ENCODE measurements at places on chromosomes 3 and 15.
A peak's percentile ranks its signal among the peaks of the same experiment; 100 is the strongest.

DNA sequence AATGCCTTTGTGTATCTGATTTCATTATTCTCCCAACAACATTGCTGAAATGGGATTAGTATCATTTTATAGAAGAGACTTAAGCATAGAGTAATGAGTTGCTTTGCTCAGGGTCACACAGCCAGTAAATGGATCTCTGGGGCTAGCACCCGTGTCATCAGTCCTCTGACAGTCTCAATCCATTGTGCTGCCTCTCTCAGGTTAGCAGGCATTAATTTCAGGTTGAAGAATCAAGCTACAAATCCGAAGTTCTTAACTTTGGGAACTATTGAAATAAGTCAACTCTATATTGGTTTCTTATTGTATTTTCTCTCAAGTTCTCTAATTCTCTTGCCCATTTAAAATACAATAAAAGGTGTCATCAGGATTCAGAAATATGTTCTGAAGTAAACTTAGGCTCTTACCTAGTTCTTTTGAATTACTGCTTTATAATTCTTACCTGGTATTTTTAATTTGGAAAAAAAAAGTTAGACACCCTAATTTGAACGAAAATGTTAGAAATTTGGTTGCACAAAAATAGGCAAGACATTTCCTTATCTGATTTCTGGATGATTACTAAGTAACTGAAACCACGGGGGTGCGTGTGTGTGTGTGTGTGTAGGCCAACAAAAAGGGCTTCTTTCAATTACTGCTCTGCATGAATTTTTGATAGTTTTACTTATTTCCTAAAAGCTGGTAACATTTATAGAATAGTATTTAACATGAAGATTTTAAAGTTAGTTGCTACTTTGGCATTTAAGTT, 189.8 kb downstream of the MBNL1 start:
- no peak for DNase-seq

DNA sequence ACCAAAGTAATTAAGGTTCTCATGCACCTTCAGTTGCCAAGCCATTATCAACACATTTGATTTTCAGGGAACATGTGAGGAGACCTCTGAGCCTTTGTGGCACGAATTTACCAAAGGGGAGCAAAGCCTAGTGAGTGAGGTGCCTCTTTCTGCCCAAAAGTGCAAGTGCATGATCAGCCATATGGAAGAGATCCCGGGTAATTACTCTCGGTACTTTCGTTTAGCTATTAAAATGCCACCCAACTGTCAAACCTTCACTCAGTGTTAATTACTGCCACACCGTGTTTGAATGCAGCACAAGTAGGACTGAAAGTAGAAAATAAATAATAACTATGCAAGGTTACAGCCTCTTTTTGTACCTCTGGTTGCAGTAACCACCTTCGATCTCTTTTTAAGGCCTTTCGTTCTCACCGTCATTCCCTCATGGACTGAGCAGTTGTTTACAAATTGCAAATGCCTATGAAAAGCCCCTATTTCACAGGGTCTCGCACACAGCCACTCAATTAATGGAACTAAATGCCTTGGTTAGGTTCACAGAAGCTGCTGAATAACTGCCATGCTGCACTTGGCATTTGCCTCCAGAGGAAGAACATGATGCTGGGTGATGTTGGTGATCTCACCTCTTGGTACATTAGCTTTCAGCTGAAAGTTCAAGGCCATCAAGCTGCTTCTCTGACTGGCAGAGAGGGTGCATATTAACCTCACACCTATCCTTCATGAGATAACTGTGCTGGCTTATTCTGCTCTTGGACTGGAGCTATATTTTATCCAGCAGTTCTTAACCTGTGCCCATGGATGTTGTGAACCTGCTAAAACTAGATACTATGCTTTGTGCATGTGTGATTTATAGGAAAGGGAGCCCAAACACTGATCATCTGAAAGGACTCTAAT, 69.9 kb downstream of the TNIK start:
- DNase-seq = no peak

GRCh38 chr3:116233711-116234357, 211.5 kb downstream of the LSAMP start:
- no peak for DNase-seq

DNA sequence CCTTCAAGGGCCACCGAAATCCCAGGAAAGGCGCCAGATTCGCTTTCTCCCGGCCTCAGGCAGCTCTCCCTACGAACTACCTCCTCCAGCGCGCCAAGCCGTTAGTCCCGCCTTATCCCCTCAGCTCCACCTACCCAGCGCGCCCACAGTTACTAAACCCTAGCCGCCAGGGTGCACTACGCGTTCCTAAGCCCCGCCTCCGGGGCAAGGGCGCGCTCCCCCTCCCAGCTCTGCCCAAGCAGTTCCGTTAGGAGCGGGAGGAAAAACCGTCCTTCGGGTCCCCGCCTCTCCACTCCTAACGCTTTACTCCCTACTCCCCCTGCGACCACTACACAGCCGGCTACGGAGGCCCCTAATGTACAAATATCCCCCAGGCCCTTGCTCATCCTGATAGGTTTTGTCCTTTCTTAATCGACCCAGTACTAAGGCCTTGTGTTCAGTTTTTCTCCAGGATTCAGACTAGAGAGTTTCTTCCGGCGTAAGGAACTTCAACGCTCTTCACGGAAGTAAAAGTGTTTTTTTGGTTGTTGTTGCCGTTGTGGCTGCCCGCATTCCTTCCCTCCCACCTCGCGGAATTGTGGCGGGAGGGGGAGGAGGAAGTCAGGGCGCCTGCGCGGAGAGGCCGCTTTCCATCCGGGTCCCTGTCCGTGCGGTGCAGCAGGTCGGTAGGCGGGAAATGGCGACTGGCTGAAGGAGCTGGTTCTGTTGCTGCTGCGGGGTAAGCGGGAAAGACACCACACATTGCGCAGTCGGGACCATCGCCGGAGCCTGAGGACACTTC, at the start of gene CTDSPL2:
Gene CTDSPL2, plus strand, starts transcription at position 655 of the 781 bp plus-strand sequence. CDS start 31,386 bp downstream, outside the sequence.
- DNase-seq = peak; percentile 86

GRCh38 chr3:148790851-148791735, 36.5 kb upstream of the CPB1 start:
- no peak for DNase-seq

DNA sequence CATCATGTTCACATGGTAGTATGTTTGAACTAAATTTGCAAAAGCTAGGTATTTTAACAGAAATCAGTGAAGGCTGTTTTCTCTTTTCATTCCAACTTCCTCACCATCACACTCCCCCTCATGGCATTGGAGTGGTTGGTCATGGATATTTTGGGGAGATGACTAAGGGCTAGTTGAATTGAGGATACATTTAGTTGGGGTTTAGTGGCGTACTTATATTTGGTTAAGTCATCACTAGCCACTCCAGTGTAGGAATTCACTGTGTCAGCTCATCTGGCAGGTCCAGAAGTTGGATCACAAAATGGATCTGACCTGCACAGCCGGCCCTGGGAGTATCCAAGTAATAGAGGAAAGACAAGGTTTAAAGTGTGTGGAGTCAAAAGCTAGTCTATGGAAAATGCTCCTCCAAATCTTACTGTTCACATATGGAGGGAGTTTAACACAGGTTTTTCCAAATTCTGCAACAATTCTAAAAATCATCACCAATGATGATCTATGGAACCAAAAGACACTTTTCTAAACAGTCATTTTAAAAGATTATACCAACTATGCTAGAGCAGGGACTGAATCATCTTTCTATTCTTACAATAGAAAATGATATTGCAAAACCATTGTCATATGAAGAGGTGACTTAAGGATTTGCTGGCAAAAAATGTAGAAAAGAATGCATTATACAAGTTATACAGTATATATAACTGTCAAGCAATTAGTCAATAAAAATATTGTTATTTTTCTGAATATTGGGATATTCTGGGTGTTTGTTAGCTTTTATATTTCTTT, 247.8 kb upstream of the PEX5L start:
- no peak for DNase-seq

GRCh38 chr3:106820726-106821362, 556.4 kb upstream of the CCDC54 start:
- no peak for DNase-seq

DNA sequence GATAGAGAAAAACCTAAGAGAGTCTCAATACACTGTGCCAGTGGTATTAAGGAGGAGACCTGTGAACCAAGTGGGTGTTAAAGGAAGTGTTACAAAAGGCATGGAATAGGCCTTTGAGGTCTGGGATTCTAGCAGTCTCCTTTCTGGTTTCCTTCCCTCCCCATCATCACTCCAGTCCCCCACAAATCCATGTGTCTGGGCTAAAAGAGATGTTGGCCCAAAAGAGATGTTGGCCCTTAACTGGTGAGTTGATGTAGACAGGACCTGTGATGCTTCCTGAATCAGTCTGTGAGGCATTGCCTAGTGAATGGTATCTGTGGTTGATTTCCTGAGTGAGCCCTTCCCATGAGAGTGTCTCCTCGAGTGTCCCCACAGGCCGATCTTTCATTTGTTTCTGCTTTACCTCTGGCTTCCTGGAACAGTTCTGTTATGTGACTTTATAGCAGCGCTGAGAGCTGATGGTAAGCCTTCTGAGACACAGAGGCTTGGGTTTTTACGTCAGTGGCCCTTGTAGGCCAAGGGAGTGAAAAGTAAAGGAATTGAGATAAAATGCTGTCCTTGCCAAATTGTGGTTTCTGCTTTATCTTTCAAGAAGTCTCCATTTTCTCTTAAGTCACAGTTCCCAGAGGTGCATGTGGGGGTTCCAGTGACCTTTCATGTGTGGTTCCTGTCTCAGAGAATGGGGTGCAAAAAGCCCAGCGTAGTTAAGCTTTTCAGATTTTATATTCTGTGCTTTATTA, 87.8 kb downstream of the KLHL25 start:
- no peak for DNase-seq

GRCh38 chr15:54564166-54564565, 585.9 kb downstream of the UNC13C start:
- no peak for DNase-seq

GRCh38 chr15:90982135-90982534, 12.2 kb downstream of the PRC1 start:
- DNase-seq = no peak

DNA sequence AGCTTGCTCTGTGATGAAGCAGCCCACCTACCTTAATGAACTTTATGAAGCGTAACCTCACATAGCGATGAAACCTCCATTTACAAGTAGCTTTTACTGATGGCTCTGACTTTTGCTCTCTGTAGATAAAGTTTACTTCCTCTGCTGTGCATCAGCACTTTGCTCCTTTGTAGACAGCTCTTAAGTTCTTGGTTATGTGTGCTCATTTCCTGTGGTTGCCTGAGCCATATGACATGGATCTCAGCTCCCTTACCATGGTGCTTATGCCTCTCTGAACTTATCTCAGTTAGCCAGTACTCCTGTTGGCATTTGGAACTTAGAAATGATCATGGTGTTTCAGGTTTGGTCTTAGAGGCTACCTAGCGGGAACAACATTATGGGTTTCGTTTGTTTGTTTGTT, 7.8 kb downstream of the MFSD1 start:
- no peak for DNase-seq

GRCh38 chr3:31077021-31077601, 182.7 kb upstream of the GADL1 start:
- no peak for DNase-seq

DNA sequence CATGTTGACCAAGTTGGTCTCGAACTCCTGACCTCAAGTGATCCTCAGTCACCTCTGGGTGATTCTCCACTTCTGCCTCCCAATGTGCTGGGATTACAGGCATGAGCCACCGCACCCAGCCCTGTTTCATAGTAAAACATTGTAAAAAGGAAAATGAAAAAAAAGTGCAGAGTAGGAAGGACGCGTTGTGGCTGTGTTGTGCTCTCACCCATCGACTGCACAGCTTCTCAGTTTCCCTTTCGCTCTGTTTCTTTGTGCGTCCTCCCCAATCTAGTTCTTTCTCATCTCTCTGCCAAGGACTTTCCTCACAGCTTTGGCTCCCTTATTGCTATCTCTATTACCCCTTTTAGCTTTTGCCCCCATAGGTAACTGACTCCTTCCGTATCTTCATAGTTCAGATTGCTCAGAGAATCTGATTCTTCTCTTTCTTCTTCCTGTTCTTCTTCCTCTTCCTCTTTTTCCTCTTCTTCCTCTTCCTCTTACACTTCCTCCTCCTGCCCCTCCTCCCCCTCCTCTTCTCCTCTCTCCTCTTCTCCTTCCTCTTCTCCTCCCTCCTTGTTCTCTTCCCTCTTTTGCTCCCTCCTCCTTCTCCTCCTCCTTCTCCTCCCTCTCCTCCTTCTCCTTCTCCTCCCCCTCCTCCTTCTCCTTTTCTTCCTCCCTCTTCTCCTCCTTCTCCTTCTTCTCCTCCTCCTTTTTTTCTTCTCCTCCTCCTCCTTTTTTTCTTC, 81.1 kb upstream of the VGLL4 start:
- DNase-seq = no peak

DNA sequence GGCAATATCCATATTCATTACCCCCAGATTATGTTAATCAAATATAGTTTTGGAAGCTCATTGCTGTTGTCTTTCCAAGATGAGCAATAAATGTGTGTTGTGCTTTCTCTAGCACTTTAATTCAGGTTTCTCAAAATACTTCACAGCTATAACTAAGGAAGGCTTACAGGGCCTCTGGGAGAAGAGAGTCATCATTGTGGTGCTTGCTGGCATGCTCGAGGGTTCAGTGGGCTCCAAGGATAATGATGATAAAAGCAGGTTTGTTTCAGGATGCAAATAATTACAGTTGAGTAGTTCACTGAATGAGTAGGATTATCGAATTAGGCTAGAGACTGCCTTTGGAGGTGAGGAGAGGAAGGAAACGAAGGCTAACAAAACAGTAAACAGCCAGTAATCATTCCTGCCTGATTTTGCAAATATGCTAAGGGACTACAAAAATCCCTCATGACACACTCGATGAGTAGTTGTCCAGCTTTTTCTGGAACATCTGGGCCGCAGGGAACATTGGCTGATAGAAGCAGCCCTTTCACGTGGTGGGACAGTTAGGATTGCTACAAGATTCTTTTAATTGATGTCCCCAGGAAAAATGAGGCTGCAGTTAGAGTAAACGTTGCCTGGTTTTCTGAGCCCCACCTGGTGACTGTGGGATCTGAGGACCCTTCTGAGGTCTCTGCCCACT, 54.1 kb downstream of the SLC7A14 start:
- no peak for DNase-seq

DNA sequence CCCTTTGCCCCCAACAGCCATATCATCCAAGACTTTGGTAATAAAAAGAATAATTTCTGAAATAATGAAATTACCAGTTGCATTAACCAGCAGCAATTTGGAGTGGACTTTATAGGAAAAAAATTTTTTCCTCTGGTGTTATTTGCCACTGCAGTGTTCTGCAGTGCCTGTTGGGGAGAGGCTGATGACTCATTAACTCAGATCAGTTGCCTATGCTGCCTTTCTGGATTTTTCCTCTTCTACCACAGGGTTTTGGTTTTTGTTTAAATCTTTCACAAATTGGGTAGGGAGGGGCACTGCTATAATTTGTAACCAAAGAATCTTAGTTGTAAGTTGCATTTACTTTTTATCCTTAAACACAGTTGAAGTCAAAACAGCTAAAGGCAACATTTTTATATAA, 22.7 kb downstream of the ATP6V1A start:
- no peak for DNase-seq

GRCh38 chr15:75985971-75986370, 26.3 kb downstream of the NRG4 start:
- DNase-seq = no peak

GRCh38 chr3:122687298-122687697, 6.7 kb downstream of the PARP14 start:
- no peak for DNase-seq

DNA sequence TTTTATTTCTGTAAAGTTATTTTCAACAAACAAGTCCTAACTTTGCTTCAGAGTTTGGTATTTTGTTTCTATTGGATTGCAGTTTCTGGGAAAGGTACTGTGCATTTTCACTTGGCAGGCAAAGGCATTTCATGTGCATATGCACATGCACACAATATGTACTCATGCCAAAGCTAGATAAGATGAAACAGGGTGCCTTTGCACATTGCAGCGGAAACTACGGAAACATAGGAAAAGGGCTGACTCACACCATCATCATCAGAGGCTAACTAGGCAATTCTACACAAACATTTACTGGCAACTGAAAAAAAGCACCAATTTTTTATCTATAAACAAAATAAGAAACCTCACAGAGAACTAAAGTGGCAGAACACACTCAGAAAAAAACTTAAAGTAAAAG, 550.6 kb upstream of the NECTIN3 start:
- no peak for DNase-seq

All from DMS79 (cell line).